ENCODE measurements at places on chromosomes 16 and 17.
A peak's percentile ranks its signal among the peaks of the same experiment; 100 is the strongest.

DNA sequence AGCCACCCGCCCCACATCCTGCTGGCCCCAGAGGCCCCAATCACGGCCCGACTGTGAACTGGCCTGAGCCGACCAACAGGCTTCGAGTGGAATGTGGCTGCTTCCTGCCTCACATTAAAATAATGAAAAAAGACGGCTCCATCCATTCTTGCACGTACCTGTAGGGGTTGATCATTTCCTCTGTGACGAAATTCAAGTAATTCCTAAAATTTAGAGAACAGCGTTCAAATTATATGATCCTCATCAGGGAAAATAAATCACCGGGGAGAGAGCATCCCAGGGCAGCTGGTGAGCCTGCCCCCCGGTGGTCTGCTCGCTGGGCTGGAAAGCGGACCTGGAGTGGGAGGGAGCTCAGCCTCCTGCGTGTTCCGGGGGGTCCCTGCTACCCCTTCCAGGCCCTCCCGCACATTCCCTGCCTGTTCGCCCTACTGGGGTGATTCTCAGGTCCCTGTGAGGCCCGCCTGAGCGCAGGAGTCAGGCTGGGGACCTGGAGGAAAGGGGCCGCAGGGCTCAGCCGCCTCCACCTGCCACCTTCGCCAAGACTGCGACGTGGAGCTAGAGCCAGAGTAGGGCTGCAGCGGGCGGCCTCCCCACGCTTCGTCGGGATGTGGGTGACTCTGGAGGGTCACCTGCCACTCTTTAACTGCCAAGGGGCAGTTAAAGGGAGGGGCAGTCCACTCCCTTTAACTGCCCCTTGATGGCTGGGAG lies 28.9 kb downstream of the SLC7A5 start:
- DNase-seq: no peak

DNA sequence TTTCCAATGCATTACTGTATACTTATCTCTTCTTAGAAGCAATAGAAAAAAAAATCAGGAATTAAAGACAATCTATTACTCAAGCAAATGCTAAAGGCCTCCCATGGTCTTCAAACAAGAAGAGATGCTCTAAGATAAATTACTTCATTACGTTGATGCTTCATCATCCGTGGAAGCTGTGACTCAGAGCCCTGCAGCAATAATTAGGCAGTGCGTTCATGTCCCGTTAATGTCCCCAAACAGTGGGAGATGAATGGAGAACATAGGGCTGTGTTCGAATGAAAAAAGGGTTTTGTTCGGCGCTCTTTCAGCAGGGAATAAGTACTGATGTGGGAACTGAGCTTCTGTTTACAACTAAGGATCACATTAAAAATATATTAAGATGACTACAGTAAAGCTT lies 15.9 kb upstream of the PDXDC1 start:
- DNase-seq: no peak

DNA sequence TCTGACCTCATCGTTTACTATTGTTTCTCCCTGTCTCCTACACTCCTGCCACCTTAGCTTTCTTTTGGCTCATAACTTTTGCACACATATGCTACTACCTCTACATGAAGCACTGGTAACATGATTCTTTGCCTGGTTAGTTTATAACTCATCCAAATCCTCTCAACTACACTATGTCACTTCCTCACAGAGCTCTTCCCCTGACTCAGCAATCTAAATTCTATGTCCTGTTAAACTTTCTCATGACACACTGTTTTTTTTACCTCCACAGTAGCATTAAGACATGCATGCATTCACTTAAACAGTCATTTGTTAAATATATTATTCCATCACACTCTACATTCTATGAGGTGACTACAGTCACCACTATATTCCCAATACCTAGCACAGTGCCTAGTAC lies 19.7 kb downstream of the APPBP2 start:
- no peak for DNase-seq

GRCh38 chr17:40498281-40499084 lies 2.9 kb downstream of the TNS4 start:
- no peak for DNase-seq

DNA sequence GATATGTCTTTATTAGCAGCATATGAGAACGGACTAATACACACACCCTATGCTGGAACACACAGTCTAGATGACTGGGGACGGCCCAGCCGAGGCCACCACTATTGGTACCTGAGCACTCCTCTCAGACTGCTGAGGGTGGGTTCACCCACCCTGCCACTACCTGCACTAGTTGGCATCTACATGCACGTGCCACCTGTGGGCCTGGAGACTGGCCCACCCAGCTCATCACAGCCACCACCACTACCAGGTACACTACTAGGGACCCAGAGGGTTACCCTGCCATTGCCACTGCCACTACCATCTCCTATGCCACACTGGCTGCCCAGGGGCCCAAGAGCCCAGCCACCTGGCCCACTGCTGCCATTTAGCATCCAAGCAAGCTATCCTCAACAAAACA lies 32.5 kb downstream of the MEAK7 start:
- DNase-seq: no peak

GRCh38 chr17:40551091-40551878 lies 14.0 kb downstream of the CCR7 start:
- no peak for DNase-seq

GRCh38 chr17:28078341-28079229 lies 36.1 kb downstream of the NLK start:
- no peak for DNase-seq

GRCh38 chr17:6059406-6059805 lies 10.8 kb upstream of the WSCD1 start:
- no peak for DNase-seq

DNA sequence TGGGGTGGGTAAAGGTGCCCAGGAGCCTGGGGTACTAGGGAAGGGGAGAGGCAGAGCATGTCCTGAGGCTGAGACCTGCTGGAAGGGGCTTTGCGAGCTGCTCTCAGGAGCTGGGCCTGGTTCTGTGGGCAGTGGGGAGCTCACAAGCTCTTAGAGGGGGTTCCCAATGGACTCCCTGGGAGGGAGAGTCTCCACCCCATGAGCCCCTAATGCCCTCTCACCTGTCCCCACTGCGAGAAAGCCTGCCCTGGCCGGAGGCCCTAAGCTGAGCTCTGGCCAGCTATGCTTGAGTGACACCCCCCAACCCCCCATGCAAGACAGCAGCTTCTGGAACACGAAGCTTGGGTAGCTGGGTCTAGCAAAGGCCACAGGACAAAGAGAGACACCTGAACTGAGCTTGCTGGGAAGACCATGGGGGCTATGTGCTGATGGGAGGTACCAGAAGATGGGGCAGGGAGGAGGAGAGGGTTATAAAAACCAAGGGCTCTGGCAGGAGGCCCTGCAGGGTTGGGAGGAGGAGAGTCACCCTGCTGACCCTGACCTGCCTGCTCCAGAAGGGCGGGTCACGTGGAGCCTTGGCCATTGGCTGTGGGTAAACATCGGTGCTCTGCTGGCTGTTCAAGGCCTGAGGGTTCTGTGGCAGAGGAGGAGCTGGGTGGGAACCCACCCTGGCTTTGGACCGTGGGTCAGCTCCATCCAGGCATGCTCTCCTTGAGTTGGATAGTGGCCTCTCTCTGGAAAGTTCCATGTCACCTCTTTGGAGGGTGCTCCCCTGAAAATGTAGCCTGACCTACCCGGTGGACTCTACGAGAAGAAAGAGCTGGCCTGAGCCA lies 106.7 kb downstream of the RAB11FIP4 start:
- no peak for DNase-seq

DNA sequence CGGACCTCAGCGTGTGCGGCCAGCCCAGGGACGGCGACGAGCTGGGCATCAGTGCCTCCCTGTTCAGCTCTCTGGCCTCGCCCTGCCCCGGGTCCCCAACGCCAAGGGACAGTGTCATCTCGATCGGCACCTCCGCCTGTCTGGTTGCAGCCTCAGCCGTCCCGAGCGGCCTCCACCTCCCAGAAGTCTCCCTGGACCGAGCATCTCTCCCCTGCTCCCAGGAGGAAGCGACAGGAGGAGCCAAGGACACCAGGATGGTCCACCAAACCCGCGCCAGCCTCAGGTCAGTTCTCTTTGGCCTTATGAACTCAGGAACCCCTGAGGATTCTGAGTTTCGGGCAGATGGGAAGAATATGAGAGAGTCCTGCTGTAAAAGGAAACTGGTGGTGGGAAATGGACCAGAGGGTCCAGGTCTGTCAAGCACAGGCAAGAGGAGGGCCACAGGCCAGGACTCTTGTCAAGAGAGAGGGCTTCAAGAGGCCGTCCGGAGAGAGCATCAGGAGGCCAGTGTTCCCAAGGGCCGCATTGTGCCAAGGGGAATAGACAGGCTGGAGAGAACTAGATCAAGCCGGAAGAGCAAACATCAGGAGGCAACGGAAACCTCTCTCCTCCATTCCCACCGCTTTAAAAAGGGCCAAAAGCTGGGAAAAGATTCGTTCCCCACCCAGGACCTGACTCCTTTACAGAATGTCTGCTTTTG lies 825 bp downstream of the HASPIN start:
- DNase-seq: no peak

DNA sequence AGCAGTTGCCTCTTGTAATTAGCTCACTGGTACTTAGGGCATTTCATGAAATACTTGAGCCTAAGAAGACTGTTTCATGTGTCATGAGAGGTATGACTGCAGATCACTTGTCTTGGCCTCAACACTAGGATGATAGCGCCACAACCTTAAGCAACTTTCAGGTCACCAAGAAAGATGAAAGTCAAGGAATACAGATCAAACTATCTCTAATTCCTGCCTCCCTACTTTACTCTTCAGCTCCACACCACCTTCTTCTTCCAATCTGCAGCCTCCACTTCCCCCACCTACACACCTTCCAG lies 28.0 kb downstream of the GNA13 start:
- no peak for DNase-seq

DNA sequence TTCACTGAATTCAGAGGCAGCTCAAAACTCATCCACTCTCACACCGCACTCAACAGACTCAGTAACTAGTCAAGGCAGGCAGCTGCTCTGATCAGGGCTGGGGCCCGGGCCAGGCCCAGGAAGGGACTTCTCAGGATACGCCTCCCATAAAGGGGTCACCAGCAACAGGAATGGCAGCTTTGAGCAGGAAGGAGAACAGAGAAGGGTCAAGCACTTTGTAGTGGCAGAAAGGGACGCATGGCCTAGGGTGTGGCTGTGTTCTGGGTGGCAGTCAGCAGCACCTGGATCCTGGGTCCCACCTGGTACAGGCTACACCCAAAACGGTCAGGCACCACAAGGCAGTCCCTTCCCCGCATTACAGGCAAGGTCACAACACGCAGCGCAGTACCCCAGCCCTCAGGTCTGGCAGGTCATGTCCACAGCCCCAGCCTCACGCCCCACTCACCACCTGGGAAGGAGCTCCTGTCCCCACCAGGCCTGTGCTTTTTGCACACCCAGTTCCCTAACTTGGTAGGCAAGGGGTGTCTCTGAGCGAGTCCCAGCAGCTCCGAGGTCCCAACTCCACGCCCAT lies 99.7 kb downstream of the ZNF778 start:
- DNase-seq: no peak

- DNase-seq: no peak
Observed at GRCh38 chr16:12063004-12063395, 86.5 kb downstream of the SNX29 start.

DNA sequence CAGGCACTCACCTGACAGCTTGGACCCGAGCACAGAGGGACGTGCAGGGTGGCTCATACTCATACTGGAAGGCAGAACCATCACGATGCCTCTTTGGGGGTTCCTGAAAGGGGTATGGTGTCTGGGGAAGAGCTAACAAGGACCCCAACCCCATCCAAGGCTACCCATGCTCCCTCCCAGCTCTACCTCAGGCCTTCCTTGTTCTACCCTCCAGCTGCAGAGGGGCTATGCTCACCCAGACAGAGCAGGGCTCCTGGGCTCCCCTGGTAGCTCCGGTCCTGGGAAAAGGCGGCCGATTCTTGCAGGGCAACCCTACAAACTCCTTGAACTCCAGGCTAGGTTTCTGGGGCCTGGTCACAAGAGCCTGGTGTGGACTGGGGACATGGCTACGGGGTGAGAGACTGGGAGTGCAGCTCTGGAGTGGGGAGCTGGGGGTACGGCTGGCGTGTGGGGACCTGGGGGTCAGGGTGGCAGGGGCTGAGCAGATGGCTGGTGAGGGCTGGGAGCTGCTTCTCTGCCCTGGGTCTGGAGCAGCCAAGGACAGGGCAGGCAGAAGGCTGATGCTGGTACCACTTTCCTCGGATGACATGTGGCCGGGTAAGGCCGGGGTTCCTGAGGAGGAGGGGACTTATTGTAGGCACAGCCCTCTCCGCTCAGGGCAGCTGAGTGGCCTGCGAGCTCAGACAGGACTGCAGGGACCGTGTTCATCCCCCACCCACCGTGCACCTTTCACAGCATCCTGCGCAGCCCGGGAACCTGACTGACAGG lies 2.1 kb downstream of the ACD start:
- DNase-seq: no peak

- no peak for DNase-seq
Observed at GRCh38 chr17:27241346-27241946, 52.5 kb upstream of the WSB1 start.

DNA sequence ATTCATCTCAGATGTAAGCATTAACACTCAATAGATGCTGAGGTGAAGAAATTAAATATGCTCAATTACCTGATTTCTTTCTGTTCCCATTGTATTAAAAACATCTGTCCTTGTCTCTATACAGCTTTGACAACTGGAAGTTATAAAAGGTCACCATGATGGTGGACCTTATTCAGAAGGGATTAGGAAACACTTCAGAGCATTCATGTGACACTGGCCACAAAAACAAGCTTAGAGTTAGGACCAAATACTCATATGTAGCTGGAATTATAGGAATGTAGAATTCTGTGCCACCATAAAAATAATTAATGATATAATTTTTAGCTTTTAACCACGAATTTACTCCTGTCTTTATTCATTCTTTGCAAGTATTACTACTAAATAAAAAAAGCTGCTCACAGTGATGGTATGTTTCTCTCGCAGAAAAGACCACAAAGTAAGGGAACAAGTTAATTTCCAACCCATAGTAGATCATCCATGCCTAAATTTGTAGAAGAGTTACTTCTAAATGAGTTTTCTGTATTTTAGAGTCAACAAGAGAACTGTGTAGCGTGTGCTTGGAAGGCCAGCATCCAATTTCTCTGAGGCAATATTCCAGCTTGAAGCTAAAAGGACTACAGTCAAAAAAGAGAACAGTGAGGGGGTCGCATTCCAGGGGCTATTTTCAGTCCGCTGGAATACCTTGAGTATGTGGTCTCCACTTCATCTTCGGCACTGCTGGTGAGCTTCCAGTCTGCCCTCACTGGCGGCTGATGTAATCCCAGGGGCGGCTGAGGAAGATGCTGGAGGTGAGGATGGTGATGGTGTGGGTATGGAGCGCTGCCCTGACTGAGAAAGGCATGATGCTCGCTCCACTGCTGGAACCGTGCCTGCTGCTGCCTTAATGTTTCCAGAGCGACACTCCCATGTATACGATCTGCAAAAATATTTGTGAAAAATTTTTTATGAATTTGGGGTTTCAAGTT lies 63.7 kb downstream of the CACNG1 start:
- DNase-seq: no peak

DNA sequence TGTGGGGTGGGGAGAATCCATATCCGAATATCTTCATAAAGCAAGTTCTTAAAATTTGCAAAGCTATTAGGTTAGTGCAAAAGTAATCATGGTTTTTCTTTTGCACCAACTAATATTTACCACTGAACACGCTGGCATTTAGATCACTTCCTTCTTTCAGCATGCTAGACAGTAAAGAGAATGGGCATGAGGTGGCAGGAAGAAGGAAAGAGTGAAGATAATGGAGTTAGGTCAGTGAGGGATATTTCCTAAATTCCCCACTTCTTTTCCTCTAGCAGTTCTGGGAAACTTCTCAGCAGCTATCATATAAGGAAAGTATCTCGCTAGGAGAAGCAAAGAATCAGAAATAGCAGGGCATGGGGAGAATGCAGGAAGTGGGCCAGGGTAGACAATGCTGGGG lies 39.0 kb downstream of the SLC6A4 start:
- no peak for DNase-seq

GRCh38 chr17:38869526-38870258 lies at the start of gene LASP1:
Gene LASP1, plus strand, starts transcription at chr17:38870058. Its CDS starts 132 bp downstream, at chr17:38870190.
- peak; percentile 86 for DNase-seq

Measured in central memory CD8-positive, alpha-beta T cell (primary cell).